Fibroblast of the aortic adventitia (primary cell): ENCODE measurements at places on chromosomes 12 and 14. TPM values are rescaled to one million over a fixed set of nuclear protein-coding genes. Genes with fewer than 3 reads are reported as not detected.

CCDC196 gene
- total RNA-seq: not detected in 2 replicates

POTEG gene
- total RNA-seq: not detected in 2 replicates

ADCY6 gene
- total RNA-seq: 30.3 and 31.5 TPM in 2 replicates

TMEM116 gene
- total RNA-seq: 2.3 and 20.4 TPM in 2 replicates
